ENCODE measurements at places on chromosomes 2 and 18.

DNA sequence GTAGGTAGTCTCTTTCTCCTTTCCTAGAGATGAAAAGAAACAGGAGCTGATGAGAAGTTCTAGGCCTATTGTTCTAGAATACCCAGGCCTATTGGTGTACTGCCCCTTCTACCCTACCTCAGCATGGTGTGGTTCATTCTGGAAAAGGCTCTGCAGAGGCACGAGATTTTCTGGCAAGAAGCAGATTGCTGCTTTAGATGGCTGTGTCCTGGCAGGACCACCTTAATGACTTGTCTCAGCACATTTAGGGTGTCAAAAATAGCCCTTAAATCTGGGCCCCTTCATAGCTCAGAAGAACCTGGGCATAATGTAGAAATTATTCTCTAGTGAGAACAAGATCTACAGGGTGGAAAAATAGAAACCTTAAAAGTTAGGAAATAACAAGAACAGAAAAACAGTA, 87.9 kb downstream of the BCL2L11 start:
- DNase-seq = no peak

DNA sequence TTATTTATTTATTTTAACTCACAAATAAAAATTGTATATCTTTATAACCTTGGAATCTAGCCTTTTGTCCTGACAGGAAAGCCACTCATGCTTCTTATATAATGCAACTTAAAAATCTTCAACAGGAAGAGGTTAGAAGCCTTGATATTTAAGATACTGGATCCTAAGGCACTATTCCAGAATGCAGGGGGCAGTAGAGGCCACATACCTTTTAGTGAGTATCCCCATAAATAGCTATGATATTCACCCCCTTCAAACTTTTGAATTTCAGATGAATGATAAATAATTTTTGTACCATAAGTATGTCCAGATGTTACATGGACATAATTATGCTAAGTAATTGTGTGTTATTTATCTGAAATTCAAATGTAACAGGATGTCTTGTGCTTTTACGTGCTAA, 592.7 kb upstream of the VRK2 start:
- no peak for DNase-seq

DNA sequence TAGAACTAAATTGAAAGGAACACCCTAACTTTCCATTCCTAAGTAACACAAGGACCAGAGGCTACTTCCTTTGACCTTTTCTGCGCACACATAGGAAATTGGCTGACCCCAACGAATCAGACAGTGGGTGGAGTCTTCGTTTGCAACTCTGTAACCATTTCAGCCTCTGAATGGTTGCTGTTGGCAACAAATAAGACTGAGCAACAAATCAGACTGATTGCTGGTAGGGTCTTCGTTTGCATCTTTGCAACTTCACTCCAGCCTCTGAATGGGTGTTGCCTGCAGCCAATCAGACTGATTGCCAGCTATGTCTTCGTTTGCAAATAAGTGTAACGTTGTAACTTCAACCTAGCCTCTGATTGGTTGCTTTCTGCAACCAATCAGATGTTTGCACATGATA, 34.6 kb downstream of the USP40 start:
- DNase-seq = no peak

GRCh38 chr2:177460973-177461585, 68.5 kb downstream of the AGPS start:
- no peak for DNase-seq

DNA sequence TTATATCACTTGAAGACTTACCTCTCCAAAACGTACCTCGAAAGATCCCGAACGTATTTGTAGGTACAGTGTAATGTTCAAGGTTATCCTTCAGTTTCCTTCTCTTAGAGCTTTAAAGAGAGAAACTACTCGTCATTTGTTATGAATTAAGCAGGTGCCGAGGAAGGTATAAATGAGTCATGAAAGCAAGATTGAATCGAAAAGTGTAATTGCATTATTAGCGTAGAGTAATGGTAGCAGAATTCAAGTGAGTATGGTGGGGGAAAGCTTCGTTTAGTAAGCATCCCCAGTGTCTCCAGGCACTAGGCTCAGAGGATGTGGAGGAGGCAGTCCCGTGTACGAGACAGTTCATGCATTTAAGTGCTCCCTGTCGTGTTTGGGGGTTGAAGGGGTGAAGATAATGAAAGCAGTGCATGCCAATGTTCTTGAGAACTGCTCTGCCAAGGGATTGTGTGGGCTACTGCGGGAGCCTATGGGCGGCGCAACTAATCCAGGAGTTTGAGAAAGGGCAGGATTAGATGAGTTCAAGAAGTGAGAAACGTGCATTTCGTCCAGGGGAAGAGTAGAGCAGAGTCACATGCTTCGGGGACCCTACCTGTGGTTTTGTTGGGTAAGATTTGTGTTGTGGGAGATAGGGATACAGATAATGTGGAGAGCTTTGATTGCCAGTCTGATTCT, 858 bp downstream of the POLR1B start:
- peak; percentile 1 for DNase-seq

DNA sequence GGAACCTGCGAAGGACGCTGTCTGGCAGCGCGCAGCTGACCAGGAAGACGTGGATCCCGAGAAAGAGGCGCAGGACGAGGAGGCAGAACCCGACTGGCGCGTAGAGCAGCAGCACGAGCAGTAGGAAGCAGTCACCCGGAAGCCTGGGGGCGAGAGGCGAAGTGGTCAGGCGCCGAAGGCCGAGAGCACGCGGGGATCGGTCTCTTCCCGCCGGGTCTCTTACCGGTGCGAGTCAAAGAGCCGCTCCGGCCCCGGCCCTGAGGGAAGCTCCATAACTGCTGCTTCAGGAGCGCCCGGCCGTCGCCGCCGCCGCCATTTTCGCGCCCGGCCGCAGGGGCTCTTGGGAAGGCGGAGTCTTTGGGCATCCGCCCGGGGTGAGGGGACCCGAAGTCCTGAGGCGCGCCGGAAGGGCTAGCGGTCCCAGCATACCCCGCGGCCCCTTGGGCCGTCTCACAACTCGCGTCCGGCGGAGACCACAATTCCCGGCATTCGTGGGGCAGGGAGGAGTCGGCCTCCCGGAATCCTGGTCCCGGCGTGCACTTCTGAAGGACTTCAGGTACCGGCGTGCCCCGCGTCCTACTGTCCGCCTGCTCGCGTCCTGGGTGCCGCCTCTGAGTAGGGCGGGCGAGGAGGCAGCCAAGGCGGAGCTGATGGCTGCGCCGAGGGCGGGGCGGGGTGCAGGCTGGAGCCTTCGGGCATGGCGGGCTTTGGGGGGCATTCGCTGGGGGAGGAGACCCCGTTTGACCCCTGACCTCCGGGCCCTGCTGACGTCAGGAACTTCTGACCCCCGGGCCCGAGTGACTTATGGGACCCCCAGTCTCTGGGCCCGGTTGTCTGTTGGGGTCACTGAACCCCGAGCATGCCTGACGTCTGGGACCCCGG, at the start of the genes AUP1 and HTRA2:
AUP1 (minus strand) TSS at position 350 of the 882 bp plus-strand sequence; CDS start at position 273, 77 bp downstream.
HTRA2 (plus strand) TSS at position 577 of the 882 bp plus-strand sequence; CDS start at position 651, 74 bp downstream.
- DNase-seq = peak; percentile 90

DNA sequence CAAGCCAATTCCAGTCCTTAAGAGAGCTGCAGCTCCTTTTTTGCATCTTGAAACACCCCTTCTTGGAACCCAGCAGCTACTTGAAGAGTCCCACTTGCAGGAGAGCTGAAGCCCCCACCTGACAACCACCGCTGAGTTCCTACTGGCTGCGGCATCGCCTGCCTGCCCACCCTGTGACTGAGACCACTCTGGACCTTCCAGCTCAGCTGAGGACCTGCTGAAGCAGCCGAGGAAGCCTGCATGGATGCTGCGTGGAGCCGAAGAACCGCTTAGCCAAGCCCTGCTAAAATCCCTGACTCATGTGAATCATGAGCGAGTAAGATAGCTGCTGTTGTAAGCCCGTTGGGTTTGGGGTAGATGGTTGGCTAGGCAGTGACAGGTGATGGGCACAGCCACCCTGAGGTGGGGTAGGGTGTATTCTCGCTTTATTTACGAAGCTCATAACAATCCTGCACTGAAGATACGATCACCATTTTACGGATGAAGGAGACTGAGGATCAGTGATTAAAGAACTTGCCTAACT, 78.4 kb downstream of the INHBB start:
- DNase-seq = no peak

DNA sequence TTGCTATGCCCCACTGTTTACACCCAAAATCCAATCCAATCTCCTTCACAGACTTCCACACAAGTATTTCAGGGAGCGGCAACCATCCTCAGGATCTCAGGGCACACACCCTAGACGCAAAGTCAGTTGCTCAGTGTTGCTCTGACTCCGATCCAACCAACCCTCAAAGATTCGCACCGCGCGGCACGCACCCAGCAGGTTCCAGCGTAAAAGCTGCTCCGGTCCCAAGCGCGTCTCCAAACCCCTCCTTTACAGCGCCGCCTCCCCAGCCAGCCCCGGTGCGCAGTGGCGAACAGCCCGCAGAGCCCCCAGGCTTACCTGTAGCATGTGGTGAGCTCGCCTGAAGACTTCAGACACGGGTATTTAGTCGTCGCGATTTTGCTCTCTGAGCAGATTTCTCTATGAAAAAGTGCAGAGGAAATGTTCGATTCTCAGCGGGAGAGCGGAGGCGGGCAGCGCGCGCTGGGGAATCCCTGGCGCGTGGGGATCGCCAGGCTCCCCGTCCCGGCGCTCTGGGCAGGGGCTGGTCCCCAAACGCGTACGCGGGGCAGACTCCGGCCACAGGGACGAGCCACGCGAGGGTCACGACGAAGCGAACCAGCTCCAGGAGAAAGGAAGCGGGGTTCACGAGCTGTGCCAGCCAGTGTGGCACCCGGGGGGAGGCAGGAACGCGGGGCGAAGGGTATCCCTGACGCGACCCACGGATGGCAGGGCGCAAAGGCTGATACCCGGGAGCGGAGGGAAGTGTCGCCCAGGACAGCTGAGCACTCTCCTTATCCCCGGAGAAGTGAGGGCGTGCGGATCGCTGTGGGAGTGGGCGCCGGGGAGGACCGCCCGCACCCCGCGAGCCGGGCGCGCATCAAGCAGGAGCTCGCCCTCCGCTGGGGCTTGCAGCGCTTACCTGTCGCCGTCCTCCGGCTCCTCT, 650 bp downstream of the CCBE1 start:
- no peak for DNase-seq

DNA sequence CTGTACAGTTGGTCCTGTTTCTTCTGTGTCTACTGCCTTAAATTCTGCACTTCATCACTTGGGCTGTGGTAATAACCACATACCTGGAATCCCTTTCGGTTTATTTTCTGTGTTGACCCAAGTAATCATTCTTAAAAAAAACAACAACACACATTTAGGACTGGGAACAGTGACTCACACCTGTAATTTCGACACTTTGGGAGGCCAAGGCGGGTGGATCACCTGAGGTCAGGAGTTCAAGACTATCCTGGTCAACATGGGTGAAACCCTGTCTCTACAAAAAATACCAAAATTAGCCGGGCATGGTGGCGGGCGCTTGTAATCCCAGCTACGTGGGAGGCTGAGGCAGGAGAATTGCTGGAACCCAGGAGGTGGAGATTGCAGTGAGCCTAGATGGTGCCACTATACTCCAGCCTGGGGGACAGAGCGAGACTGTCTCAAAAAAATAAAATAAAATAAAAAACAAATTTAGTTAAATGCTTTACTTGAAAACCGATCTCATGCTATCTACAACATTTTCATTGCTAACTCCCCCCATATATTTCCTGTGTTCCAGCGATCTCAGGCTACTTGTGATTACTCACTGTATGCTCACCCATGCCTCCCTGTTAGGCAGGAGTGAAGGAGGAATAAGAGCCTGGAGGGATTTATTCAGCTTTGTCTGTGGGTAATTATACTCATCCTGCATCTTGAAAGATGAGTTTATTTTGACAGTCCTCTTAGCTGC, 18.2 kb downstream of the ACSL3 start:
- no peak for DNase-seq

GRCh38 chr2:9169349-9170107, 37.1 kb upstream of the ASAP2 start:
- peak; percentile 24 for DNase-seq

- DNase-seq = no peak
These were observed 667.1 kb downstream of the IRS1 start for GRCh38 chr2:226132323-226133215.

GRCh38 chr2:66594001-66594400, 159.1 kb downstream of the MEIS1 start:
- no peak for DNase-seq

- no peak for DNase-seq
These were observed 1.6 kb downstream of the EHD3 start for GRCh38 chr2:31235504-31235902.

GRCh38 chr2:181844551-181845290, 46.8 kb upstream of the ITPRID2 start:
- no peak for DNase-seq

- no peak for DNase-seq
These were observed 78.3 kb downstream of the RND3 start for GRCh38 chr2:150409196-150409595.

- no peak for DNase-seq
These were observed 8.8 kb upstream of the NOSTRIN start for GRCh38 chr2:168793596-168793995.

DNA sequence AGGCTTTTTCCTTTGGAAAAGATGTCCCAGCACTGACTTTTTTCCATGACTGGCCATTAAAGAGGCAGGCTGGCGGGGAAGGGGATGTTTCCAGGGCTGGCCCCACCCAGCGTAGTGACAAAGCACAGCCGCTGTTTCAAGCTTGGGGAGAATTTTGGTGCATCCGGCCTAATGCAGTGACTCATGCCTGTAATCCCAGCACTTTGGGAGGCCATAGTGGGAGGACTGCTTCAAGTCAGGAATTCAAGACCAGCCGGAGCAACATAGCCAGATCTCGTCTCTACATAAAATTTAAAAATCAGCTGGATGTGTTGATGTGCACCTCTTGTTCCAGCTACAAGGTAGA, 78.0 kb upstream of the SH3BP4 start:
- DNase-seq = no peak

GRCh38 chr2:101473911-101474701, 806 bp downstream of the RFX8 start:
- DNase-seq = peak; percentile 28

DNA sequence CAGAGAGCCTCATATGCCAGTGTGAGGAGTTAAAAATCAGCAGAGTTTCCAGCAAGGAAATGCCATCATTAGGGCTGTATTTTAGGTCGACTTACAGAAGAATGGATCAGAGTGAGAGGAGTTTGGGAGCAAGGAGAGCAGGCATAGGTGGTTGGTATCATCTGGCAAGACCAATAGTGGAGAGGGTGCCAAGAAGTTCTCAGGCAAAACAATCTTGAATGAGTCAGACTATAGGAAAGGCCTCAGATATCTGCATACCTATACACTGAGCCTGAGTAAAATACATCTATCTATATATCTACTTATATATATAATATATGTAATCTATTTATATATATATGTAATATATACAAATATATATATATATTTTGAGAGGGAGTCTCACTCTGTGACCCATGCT, 57.3 kb downstream of the TMEFF2 start:
- DNase-seq = no peak

DNA sequence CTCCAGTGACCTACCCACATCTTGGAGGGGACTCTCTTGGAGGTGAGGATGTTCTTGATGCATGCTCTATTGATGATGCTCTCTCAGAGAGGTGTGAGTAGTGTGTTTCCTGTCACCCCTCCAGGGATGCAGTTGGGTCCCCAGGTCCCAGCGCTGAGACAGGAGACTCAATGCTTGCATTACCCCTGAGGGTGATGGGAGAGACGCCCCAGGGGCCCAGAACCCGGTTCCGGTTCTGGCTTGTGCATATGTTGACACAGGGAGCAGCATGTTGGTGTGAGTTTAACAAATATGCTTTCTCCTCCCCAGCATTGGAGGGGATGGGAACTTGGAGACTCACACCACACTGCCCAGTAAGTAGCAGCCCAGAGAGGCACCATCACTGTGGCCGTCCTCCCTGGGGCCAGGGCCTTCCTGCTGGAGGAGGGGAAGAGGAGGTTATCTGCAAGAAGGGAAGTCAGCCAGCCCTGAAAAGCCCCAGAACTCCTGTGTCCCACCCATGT, 124.5 kb downstream of the PLB1 start:
- peak; percentile 35 for DNase-seq

- no peak for DNase-seq
These were observed 12.8 kb downstream of the METTL8 start for GRCh38 chr2:171420728-171421563.

- DNase-seq = no peak
These were observed 7.7 kb downstream of the LDAH start for GRCh38 chr2:20815216-20815615.
